ENCODE measurements at places on chromosomes 7 and 10.

DNA sequence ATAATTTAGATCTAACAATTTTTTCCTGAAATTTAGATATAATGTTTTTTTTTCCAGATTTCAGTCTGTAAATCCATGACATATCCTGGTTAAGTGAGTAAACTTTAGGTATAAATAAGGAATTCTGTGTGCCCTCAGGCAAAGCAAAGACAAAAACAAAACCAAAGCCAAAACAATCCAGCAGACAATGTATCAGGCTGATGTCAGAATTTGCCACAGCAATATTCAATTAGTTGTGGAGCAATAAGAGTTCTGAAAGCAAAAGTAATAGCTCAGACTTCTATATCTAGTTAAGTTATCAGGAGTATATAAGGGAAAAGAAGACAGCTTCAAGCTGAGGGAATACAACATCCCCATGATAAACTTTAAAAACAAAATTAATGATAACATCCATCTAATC, 82.0 kb downstream of the MKX start:
- DNase-seq, result no peak

GRCh38 chr10:70299876-70300275, 16.1 kb upstream of the NPFFR1 start:
- no peak for DNase-seq

GRCh38 chr7:39075210-39075609, 97.5 kb downstream of the POU6F2 start:
- DNase-seq, result no peak

DNA sequence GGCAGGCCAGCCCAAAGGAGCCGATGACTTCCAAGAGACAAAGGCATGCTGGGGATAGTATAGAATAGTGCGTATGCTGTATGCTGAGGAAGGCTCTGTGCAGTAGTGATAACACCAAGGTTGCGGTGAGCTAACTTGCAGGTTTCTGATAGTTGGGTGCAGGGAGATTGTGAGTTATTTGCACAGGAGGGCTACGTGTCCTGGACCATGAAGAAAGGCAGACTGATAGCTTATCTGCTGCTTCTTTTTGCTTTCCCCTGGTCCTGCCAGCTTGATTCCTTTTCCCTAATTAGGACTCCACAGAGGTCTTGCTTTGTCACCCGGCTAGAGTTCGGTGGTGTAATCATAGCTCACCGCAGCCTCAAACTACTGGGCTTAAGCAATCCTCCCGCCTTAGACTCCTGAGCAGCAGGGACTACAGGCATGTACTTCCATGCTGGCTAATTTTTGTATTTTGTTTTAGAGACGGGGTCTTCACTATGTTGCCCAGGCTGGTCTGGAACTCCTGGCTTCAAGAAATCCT, 43.9 kb upstream of the ARHGAP12 start:
- no peak for DNase-seq

DNA sequence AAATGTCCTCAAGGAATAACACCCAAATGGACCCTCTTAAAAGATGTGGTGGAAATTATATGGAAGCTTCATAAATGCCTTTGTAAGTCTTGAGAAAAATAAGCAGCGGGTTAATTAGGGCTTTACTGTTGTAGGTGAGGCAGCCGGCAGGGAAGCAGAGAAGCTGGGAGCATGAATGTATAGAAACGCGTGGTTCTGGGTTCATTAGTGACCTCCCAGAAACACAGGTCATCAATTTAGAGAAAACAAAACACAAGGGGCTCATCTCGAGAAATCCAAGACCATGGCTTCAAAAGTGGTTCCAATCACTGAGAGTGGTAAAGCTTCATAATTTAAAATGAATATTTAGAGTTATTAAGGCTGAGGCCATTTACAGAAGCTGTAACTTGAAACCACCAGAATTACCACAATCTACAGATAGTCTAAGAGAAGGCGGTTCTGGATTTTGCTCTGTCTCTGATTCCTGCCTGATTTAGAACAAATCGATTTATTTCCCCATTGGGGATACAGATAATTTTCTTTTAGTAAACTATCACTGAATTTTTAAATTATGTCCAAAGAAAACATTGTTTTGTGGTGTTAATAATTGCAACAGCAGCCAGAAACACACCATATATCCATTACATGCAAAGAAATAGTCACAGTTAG, 20.7 kb downstream of the GARIN1A start:
- DNase-seq, result no peak

- peak; percentile 72 for DNase-seq
These were observed 172.3 kb downstream of the CACNB2 start for GRCh38 chr10:18312374-18313139.
